A673 (cell line): ENCODE measurements at places on chromosomes 13 and 19. TPM values are rescaled to one million over a fixed set of nuclear protein-coding genes. Genes with fewer than 3 reads are reported as not detected.

Gene F7
- not detected in 2 replicates for total RNA-seq

Gene CEACAM7
- 0.43 and 0.44 TPM in 2 replicates for total RNA-seq

Gene KCNRG
- total RNA-seq: 1.4 and 2.1 TPM in 2 replicates

Gene TPTE2
- total RNA-seq: 27.5 and 29.2 TPM in 2 replicates

Gene SPATA13
- 55.4 and 58.2 TPM in 2 replicates for total RNA-seq

Gene PRTN3
- not detected in 2 replicates for total RNA-seq

Gene MATK
- total RNA-seq: 2.0 and 3.5 TPM in 2 replicates
